CMK (cell line): ENCODE measurements at places on chromosomes 5 and 9.

DNA sequence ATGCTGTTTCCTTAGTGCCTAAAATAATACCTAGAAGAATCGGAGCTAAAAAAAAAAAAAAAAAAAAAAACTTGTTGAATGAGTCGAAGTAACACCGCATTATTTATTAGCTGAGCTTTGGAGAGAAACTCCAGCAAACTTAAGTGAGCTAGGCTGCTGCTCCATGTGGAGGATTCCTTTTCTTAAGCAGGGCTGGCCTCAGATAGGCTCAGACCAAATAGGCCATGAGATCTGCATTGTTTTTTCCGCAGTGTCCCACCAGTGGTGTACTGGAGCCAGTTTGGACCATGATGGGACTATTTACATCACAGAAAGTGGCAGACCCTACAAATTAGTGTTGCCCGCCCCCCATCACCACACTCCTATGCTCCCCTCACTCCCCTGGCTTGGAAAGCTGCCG is 341.4 kb downstream of the DTWD2 start:
- DNase-seq = no peak

DNA sequence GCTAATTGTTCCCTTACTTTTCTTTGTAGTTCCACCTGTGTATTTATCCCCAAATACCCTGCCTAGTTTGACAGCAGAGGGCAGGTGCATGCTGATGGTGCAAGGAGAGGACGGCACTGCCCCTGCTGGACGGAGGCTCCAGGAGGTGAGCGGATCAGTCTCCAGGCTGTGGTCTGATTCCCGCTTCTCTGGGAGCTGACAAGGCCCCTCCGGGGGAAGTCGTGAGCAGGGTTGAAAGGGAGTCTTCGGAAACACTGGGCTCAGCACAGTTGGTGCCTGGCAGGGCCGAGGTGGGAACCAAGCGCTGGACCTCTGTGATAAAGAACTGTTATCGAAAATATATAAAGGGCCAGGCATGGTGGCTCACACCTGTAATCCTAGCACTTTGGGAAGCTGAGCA is 52.9 kb downstream of the RASGEF1C start:
- DNase-seq = no peak

GRCh38 chr5:82885627-82886389 is 191.4 kb downstream of the TMEM167A start:
- DNase-seq = no peak

DNA sequence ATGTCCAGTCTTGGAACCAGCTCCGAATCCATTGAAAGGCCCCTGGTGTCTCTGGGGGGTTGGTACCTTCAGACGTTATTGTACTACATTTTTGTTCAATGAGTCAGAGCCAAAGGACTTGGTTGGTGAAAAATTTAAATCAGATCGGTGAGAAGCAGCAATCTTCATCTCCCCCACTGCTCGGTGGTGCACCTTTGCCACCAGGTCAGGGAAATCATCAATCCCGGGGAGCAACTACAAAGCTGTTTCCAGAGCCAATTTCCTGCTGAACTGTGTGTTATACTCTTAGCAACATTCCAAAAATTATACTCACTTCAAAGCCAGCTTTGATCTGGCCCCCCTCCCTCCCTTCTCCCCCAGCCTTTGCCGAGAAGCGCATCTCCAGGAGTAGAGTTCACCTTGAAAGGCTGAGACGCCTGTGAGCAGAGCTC is 375.2 kb upstream of the WWC1 start:
- DNase-seq = no peak

DNA sequence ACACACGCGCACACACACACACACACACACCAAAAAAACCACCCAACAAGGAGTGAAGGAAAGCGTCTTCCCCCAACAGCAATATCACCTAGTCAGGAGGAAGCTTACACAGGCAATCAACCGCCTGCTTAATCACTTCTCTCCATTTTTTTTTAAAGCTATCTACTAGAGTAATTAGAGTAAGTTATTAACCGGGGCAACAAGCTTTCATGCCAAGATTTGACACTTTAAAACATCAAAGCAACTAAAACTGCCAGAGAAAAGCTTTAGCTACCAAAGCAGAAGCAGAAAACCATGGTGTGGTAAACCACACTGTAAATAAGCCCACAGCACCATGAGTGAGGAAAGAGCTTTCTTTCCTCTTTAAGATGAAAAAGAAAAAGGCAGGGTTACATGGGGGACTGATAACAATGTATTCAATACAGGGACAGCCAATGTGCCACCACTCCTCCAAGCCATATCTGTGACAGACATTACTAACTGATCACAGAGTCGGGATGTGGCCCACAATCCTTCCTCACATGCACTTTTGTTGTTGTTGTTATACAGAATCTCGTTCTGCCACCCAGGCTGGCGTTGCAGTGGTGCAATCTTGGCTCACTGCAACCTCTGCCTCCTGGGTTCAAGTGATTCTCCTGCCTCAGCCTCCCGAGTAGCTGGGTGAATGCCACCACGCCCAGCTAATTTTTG is 282.1 kb downstream of the CRB2 start:
- peak; percentile 12 for DNase-seq

DNA sequence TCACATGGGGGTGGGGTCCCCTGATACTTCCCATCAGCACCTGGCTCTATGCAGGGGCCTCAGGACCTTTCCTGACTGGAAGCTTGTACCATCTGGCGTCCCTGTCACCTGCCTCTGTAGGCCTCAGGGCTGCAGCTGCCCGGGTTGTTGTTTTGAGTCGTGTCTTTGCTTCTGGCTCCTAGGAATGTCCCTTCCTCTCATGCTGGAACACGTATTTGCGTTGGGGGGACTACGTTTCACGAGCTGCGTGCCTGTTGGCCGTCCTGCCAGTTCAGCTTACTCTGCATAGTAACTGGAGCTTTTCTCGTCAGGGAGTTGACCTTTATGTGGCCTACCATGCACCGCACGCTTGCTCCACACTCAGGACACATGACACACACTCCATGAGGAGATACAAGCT is 54.9 kb upstream of the IRX4 start:
- no peak for DNase-seq

DNA sequence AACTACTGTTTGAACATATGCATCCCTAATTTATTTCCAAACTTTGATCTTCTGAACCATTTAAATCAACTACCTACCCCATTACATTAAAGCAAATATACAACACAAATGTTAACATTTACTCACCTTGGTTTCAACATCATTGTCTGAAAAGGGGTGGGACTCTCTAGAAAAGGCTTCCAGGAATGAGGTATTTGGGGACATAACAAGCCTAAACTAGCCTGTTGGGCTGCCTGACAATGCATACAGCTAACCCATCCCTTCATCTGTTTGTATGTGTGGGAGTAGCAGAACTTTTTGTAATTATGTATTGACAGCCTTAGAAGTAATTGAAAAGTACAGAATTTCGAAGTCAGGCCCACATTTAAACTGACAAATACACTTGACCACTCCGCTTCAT is 2225.9 kb upstream of the C9orf72 start:
- no peak for DNase-seq

DNA sequence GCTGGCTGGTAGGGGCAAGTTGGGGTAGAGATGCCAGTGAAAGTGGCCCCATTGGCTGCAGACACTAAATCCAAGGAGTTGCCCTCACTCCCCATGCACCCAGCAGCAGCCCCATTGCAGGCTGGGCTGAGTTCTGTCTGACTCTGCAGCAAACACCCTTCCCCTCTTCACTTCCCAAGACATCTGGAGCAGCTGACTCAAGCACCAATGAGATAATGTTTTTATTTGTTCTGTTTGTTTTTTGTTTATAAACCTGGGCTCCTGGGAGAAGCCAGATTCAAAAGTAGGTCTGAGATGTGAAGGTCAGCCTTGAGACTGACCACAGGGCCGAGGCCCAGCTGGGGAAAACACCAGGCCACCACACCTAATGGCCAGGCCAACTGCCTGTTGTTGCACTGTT is 545.9 kb upstream of the KLF4 start:
- DNase-seq = no peak

DNA sequence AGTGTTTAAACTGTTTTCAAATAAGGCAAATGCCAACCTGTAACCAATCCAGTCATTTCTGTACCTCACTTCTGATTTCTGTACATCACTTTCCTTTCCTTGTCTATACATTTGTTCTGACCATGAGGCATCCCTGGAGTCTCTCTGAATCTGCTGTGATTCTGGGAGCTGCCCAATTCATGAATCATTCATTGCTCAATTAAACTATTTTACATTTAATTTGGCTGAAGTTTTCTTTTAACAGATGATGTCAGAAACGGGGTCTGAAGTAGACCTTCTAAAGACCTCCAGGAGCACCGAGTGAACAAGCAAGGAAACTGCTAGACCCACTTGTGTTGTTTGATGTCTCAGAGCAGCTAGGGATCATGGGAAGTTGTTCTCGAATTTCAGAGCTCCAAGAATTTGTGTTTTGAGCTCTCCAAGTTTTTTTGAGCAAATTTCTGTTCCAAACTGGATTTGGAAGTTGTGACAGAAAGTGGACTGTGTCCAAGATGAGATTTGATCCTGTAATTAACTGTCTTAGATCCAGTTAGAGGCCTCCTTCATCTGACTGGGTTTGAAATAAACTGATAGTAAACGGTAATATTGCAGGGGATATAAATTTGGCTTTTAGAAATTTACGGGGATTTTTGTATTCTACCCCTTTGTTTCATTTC is 490.8 kb upstream of the ST8SIA4 start:
- DNase-seq = no peak
